ENCODE measurements at places on chromosomes 16 and 17.

DNA sequence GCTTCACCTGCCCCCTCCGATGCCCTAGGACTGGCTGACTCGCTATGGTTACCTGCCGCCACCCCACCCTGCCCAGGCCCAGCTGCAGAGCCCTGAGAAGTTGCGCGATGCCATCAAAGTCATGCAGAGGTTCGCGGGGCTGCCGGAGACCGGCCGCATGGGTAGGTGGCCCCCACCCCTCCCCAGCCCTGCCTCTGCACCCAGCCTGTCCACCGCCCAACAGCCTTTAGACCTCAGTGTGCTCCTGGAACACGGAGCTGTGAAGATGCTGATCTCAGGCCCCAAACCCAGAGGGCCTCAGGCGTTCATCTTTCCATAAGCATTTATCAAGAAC lies 993 bp downstream of the MMP25 start:
- no peak for DNase-seq

GRCh38 chr16:89312598-89313299 lies 95.2 kb downstream of the ZNF778 start:
- no peak for DNase-seq

GRCh38 chr16:84186685-84187437 lies at the start of gene TAF1C:
Gene TAF1C, minus strand, starts transcription at chr16:84187057. Its CDS starts 2,069 bp downstream, at chr16:84184988.
- DNase-seq: peak; percentile 86

DNA sequence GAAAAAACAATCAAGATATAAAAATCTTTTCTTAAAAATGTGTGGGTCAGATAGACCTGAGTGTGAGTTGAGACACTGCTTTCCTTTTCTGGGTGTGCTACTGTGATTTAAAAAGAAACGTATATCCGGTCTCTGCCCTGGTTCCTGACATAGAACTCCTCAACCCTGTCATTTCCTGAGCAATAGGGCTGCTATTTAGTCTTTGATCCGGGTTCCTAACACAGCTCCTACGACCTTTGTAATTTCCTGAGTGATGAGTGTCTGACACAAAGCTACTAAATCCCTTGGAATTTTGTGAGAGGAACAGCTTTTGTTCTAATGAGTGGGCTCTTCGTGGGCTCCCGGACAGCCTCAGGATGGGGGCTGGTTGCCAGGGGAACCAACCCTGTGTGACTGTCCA lies 93.9 kb upstream of the FA2H start:
- no peak for DNase-seq

DNA sequence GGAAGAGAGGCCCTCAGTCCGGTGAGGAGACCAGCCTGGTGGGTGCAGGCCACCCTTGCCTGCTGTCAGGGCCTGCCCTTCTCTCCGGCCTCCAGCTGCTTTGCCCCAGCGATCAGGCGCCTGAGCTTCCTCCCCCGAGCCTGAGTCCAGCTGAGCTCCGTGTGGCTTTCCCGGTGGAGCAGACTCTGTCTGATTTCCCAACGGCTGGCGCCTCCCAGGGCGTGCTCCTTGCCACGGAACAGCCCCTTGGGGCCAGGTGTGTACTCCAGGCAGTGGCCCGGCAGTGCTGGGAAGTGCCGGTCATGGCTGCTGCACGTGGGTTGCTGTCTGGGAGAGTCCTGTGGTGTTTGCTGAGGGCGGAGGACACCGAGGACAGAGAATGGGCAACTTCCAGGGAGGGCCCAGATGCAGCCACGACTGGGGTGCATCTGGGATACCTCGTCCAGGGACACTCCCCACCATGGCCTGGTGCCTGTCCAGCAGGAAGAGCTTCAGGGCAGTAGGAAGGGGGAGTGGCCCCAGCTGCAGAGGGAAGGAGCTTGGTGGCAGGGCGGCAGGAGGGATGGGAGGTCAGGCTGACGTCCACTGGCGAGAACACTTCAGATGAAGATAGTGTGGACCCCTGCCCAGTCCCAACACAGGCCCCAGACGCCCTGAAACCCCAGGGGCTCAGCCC lies 22.5 kb downstream of the METRNL start:
- DNase-seq: no peak

GRCh38 chr16:718389-718788 lies 2.6 kb upstream of the ANTKMT start:
- DNase-seq: no peak

GRCh38 chr16:87693827-87694226 lies 72.0 kb downstream of the KLHDC4 start:
- no peak for DNase-seq

- no peak for DNase-seq
Measured at GRCh38 chr17:63984236-63984635, 11.5 kb upstream of the SCN4A start.

GRCh38 chr17:73646409-73647300 lies 2.4 kb upstream of the SDK2 start:
- DNase-seq: no peak

GRCh38 chr17:11917415-11917814 lies 79.9 kb downstream of the ZNF18 start:
- no peak for DNase-seq

DNA sequence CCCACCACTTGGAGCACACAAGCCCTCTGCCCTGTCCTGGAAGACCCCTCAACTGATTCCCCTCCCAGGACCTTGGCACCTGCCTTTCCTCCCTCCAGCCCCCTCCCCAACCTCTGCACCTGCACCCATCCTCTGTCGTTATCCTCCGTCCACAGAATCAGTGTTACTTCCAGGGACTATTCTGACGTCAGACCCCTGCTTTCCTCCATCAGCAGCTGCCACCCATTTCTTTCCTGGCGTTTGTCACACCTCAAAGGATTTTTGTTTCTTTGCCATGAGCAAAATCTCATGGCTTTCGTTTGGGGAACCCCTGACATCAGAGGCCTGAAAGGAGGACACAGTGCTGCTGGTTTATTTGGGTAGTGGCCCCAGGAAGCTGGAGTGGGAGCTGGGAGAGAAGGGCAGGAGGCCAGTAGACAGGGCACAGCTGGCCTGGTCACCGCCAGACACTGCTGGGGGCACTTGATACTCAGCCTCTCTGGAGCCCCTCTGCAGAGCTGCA lies 68.4 kb downstream of the SOCS1 start:
- DNase-seq: no peak

DNA sequence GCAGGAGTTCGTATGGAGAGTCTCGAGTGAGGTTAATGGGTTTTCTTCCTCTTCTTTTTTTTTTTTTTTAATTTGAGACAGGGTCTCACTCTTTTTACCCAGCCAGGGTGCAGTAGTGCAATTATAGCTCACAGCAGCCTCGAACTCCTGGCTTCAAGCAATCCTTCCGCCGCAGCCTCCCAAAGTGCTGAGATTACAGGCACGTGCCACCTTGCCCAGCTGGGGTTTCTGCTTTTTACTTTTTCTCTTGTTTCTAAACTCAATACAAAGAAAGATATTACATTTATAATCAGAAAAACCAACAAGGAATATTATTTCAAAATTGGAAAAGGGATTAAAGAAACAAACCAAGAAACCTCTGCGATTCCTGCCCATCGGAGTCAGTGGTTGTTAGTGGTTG lies 175.9 kb downstream of the SEC14L1 start:
- no peak for DNase-seq

DNA sequence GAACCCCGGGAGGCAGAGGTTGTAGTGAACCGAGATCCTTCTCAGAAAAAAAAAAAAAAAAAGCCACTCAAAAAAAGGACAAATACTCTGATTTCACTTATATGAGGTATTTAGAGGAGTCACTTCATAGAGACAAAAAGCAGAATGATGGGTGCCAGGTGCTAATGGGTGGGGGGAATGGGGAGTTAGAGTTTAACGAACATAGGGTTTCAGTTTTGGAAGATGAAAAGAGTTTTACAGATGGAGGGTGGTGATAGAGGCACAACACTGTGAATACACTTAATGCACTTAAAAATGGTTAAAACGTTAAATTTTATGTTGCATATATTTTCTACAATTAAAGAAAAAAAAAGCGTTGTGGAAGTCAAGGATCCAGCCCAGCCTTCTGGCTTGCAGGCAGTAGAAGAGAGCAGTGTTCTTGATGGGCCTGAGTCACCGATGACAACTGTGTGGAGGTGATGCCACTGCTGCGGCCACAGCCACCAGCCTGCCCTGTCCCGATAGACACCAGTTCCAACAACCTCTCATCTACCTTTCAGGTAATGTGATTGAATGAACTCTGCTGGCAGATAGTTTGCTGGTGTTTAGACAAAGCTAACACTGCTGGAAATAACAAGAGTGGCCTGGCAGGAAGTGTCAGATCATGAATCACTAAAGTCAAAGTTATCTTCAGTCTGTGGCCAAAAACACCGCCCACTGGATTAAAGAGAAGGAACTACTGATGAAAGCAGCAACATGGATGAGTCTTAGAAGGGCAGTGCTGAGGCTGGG lies 49.9 kb upstream of the COX10 start:
- DNase-seq: no peak

DNA sequence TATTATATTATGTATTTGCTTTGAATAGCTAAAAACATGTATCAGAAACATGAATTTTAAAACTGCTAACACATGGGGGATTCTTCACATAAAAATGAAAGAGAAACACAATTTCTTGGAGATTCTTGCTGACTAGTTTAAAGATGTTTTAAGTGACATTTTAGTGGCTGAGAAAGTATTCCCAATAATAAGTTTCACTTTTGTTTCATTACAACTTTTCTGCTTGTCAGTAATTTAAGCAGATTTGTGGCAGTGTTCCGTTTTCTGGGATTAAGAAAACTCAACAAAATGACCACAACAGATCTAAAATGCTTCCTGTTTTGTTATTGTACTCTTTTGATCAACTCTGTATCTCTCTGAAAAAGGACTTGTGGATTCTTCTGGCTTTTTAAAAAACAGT lies 75.9 kb downstream of the NLK start:
- no peak for DNase-seq

DNA sequence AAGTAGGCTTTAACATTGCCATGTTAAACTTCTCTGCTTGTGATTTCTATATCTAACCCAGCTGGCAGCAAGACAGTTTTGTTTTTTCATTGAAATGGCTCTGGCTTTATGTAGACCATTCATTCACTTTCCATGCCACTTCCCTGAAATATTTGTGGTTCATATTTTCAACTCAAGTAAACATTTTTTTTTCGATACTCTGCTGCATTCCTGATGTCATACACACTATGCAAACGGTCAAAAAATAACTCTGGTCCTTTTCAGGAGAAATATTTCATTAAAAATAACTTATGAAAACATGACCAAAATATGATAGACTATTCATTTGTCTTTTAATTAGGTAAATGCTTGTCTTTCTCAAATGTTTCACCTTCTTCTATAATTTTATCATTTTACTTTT lies 116.3 kb downstream of the USP22 start:
- no peak for DNase-seq
